SK-N-SH (cell line): ENCODE measurements at places on chromosomes 1 and 21. TPM values are rescaled to one million over a fixed set of nuclear protein-coding genes. Genes with fewer than 3 reads are reported as not detected.

ANKRD65 gene
- 0.06 and 0.07 TPM in 2 replicates for polyA plus RNA-seq

HJV gene
- polyA plus RNA-seq, result 0.05 TPM in 1 of 2 replicates, not detected in the other

PYHIN1 gene
- not detected in 2 replicates for polyA plus RNA-seq

HPDL gene
- 0.19 and 0.25 TPM in 2 replicates for polyA plus RNA-seq

CCDC24 gene
- polyA plus RNA-seq, result 7.5 and 11.8 TPM in 2 replicates

GFI1 gene
- polyA plus RNA-seq, result 0.18 and 0.19 TPM in 2 replicates

ITGB2 gene
- 0.67 and 0.77 TPM in 2 replicates for polyA plus RNA-seq

KRTAP19-8 gene
- polyA plus RNA-seq, result not detected in 2 replicates

KIFAP3 gene
- polyA plus RNA-seq, result 10.7 and 12.3 TPM in 2 replicates

TACSTD2 gene
- polyA plus RNA-seq, result 0.02 TPM in 1 of 2 replicates, not detected in the other

CA6 gene
- polyA plus RNA-seq, result not detected in 2 replicates

ELAPOR1 gene
- 1.1 and 1.2 TPM in 2 replicates for polyA plus RNA-seq

CYP4Z1 gene
- not detected in 2 replicates for polyA plus RNA-seq

TRIM67 gene
- not detected in 2 replicates for polyA plus RNA-seq
